C1 segment of cervical spinal cord (tissue), 14 donors: ENCODE measurements at places on chromosomes 11 and 22.
A peak's percentile ranks its signal among the peaks of the same experiment; 100 is the strongest.

- DNase-seq: no peak
Measured at GRCh38 chr11:61923166-61924063, 6.0 kb upstream of the RAB3IL1 start.

GRCh38 chr22:41256254-41257253, 15.8 kb upstream of the CHADL start:
- DNase-seq: no peak

DNA sequence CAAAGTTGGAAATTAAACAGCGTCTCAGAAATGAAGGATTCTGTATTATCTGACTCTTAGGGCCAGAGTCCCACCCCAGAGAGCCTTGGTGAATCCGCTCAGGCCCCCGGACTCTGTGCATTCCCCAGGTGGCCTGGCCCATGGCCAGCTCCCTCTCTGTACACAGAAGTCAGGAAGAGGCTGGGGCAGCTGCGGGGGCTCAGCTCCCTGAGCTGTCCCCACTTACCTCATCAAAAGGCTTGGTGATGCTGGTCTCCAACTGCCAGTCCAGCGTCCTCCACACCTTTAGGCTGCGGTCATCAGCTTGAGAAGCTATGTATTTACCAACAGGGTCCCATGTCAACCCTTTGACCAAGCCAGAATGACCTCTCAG, 35.0 kb downstream of the HIRA start:
- no peak for DNase-seq

GRCh38 chr11:65135633-65136145, 1.4 kb upstream of the SYVN1 start:
- DNase-seq: no peak

DNA sequence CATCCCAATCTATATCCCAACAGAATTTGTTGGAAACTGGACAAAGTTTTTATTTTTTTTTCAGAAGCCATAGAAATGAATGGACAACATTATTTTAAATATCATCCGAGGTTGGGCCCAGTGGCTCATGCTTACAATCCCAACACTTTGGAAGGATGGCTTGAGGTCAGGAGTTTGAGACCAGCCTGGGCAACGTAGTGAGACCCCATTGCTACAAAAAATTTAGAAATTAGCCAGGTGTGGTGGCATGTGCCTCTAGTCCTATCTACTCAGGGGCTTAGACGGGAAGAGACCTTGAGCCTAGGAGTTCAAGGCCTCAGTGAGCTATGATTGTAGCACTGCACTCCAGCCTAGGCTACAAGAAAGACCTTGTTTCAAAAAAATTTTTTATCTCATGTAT, 4.1 kb upstream of the SLC37A4 start:
- DNase-seq: no peak

DNA sequence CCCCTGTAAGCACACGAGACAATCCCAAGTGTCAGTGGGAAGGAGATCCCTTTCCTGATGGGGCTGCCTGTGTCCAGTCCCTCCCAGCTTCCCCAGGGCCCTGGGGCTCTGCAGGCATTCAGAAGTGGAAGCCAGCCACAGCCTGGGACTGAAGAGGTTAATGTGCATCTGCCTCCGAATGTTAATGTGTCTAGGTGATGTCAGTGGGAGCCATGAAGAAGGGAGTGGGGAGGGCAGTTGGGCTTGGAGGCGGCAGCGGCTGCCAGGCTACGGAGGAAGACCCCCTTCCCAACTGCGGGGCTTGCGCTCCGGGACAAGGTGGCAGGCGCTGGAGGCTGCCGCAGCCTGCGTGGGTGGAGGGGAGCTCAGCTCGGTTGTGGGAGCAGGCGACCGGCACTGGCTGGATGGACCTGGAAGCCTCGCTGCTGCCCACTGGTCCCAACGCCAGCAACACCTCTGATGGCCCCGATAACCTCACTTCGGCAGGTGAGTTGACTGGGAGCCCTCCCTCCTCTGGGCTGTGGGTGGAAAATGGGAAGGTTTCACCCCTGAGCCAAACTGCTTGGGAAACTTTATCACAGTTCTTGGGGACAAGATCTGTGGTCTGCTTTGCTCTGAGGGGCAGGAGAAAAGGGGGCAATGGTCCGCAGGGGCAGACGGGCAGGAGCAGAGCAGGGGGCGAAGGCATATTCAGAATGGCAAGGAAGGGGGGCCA, at the start of gene MCHR1:
Gene MCHR1 (plus strand): TSS at position 236 of the 715 bp plus-strand sequence. CDS start 169 bp downstream, at position 405.
- peak; percentile 36 for DNase-seq

DNA sequence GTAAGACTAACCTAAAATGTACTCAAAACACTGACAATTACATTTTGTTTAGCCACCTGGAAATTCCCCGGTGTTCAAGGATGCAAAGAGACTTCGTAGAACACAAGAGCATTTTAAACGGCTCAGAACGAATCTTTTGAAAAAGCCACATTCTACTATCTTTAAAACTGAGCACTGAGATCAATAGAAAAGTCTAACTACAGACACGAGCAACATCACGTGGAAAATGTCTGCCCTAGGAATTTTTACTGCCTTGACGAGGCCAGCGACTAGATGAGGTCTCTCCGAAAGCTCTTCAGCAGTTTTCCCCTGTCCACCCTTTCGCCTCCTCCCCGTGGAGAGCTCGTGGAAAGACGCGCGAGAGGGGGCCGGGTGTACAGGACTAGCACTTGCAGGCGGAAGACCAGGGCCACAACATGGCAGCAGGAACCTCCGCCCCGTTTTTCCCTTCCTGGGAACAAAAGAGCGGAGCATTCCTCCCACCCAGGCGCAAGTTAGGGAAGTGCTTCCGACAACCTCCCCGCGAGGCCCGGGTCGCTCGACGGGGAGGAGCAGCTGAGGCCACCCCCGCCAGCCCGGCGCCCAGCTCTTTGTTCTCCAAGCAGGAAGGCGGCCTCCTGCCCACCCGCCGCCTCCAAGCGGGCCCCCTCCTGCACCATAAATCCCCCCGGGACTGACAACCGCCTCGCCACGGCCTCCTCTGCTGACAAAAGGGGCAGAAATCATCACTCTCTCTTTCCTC, 1.1 kb downstream of the EIF4G2 start:
- peak; percentile 50 for DNase-seq

GRCh38 chr11:1150116-1150515, 7.6 kb upstream of the MUC5AC start:
- no peak for DNase-seq

DNA sequence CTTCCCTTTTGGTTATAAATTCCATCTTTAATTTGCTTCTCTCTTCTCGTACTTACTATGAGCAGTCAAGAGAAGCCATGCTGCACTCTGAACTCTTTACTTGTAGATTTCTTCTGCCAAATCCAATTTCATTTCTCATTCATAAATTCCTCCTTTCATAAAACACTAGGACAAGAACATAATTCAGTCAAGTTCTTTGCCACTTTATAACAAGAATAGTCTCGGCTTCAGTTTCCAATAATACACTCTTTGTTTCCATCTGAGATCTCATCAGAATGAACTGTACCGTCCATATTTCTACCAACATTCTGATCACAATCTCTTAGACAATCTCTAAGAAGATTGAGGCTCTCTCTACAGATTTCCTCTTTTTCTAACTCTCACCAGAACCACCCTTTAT, 25.1 kb downstream of the IZUMO1R start:
- DNase-seq: no peak
